Dermis microvascular lymphatic vessel endothelial cell (primary cell): ENCODE measurements at places on chromosomes 4 and X.

DNA sequence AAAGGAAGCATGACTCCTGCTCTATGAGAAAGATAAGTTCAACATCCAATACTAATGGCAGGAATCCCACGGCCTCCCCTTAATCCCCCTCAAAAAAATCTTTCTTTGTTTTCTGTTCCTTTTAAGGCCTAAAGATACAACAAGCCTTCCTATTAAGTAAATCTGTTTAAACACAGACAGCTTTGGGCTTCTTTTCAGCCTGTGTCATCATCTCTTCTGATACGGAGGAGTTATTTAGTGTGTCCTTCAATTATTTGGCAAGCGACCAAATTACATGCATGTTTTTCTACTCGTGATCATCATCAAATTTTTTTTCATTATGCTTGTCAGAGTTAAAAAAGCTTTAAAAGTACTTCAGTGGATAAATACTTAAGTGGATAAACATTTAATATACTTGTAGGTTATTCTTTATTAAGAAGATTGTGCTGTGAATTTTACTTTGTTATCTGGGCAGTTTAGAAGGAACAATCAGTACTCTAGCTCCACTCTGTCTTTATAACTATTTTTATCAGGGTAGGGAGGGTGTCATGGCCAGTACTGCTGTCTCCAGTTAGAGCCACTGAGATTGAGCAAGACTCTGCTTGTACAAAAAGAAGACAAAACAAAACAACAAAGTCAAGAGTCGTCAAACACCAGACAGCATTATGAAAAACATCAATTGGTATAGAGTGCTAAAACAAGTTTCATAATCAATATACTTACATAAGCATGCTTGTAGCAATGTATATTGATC lies 210.7 kb downstream of the PRR32 start:
- no peak for DNase-seq

DNA sequence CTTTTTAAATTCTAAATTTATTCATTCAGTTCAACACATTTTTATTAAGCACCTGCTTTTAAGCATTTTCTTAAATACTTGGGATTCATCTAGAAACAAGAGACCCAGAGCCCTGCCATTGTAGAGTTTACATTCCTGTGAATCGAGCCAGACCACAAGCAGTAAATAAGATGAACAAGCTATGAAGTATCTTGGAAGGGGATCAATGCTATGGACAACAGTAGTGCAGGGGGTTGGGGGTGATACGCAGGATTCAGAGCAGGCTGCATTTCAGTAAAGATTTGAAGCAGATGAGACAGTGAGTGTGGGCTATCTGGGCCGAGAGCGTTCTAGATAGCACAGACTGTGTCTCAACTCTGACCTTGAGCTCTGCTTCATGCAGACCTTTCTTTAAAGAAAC lies 35.1 kb downstream of the CLDN22 start:
- no peak for DNase-seq

GRCh38 chr4:26634237-26634636 lies 50.4 kb downstream of the TBC1D19 start:
- no peak for DNase-seq

GRCh38 chr4:136484996-136485395 lies 1047.3 kb downstream of the PCDH18 start:
- no peak for DNase-seq

GRCh38 chr4:108417923-108418322 lies 202.5 kb upstream of the RPL34 start:
- no peak for DNase-seq

DNA sequence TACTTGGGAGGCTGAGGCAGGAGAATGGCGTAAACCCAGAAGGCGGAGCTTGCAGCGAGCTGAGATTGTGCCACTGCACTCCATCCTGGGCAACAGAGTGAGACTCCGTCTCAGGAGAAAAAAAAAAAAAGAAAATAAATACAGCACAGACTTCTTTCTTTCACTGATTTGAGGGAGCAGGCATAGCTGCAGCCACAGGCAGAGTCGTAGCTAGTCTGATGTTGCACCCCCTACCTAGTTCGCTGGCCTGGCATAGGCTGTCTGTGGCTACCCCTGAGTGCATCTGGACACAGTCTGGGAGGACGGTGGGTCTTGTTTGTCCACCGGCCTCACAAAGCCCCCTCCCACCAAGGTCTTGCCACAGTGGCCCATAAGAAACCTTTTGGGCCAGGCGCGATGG lies 21.4 kb downstream of the IL3RA start:
- no peak for DNase-seq

DNA sequence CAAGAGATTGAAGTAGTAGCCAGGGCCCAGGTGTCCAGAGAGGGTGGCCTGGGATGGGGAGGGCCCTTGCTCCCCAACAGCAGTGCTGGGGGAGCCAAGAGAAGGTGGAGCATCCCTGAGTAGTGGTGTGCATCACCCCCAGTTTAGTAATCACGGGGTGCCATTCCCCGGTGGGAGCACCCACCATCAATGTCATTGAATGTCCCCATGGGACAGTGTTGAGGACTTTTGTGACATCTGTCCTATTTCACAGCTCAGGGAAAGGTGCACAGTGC lies 4.4 kb upstream of the CPZ start:
- DNase-seq: no peak

GRCh38 chr4:113811359-113811758 lies 49.8 kb upstream of the CAMK2D start:
- no peak for DNase-seq

DNA sequence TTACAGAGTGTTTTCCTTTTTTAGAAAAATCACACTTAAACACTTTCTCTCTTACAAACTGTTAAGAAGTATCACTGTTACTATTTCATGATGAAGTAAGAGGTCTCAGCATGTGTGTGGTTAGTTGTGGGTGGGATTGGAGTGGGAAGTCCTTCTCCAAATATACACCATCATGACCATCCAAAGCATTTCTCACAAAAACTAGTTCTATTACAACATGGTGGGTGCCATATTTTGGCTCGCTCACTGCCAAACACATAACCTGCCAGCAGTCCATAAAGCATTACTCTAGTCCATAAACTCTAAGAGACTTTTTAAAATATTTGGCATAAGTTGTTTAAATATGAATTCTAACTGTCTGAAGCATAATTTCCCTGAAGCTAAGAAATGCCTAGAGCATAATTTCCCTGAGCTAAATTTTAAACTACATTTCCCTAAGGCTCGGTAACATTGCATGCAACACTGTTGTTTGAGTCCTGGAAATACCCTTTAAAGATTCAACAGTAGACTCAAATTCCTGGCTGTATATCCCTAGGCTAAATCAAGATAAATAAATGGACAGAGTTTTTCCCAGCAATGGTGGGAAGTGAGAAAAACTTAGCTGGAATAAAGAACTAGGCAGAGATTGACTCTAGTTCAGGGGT lies 415.0 kb upstream of the INTU start:
- DNase-seq: no peak

- DNase-seq: no peak
These were observed 109.8 kb downstream of the LUZP4 start for GRCh38 chrX:115399306-115399705.

DNA sequence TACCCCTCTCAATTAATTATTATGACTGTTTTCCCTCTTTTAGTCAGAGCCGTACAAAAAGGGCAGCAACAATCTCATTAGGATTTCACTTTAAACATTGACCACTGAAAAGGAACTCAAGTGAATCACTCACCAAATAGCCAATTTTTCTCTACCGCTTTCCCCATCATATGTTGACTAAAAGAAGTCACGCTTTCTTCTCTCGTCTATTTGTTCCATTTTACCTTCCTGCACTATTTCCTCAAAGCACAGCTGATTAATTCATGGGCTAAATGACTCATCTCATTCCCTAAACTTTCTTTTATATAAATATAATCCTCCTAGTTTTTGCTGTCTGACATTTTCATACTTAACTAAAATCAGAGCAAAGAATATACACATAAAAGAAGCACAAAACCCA lies 8.2 kb downstream of the MID1 start:
- DNase-seq: peak; percentile 82

- no peak for DNase-seq
These were observed 208.8 kb upstream of the CLNK start for GRCh38 chr4:10893395-10893794.

DNA sequence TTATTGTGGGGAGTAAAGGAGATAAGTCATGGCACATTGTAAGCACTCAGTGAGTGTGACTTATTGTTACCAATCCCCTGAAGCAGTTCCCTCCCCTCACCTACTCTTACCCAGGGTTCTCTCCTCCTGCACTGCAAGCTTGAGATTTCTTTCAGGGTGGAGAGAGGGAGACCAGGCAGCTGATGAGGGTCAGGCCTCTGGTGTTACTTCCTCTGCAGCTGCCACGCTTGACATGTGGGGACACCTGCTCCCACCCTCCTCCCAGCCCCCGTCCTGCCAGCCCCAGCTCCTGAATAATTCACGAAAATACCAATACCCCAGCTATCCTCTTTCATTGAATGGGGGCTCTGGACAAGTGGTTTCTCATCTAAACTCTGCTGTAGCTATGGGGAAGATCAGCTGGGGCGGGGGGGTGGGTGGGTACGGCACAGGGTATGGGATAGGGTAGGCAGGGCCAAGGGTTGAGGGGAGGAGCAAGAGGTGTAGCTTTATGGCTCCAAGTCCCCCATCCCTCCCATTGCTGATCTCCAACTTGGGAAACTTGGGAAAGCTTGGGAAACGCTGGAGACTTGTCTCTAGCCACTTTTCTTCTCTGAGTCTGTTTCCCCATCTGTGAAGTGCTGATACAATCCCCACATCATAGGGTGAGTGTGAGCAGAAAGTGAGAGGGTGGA lies 148.5 kb upstream of the PJA1 start:
- no peak for DNase-seq

- DNase-seq: no peak
These were observed 10.3 kb upstream of the DUSP9 start for GRCh38 chrX:153636716-153637115.

GRCh38 chrX:14939644-14940043 lies 66.4 kb downstream of the MOSPD2 start:
- DNase-seq: no peak

GRCh38 chr4:83454686-83455085 lies 937 bp downstream of the HELQ start:
- DNase-seq: no peak

DNA sequence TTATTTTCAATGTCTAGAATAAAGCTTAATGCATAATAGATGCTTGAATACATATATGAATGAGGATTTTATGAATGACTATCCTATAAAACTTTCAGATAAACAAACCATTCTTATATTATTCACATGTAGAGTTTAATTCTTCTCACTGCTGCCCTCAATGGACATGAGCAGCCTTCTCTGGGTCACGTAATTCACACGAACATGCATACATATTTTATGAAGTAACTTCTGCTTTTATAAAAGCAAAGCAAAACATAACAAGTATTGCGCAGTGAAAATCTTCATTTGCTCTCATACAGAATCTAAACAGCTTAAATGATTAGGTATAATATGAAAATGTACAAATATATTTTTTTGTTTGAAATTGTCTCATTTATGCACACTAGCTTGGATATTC lies 116.7 kb downstream of the TMA16 start:
- DNase-seq: no peak

DNA sequence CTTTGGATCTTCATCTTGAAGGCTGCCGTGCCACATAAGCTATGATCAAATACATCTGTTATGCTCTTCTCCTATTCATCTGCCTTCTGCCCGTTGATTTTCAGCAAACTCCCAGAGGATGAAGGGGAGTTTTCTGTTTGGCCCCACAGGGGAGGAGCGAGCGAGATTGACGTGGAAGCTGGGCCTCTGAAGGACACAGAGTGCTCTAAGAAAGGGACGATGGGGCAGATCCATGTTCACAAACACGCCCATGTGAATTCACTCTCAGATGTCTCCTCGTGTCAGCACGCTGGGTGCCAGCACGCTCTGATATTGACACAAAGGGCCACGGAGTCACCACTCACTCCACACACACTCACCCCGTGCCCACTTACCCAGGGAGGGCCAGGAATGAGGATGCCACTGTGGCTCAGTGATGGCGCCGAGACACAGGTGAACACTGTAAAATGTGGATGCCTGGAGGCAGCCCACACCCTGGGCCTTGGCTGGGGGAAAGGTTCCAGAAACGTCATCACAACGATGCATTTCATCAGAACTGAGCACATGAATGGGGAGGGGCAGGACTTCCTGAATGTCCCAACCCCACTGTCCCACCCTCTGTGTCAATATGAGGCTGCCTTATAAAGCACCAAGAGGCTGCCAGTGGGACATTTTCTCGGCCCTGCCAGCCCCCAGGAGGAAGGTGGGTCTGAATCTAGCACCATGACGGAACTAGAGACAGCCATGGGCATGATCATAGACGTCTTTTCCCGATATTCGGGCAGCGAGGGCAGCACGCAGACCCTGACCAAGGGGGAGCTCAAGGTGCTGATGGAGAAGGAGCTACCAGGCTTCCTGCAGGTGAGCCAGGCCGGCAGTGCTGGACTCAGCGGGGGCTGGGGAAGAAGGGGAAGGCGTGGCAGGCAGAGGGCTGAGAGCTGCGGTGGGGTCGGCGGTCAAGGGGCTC lies at the start of gene S100P:
Gene S100P (plus strand): TSS at position 648 of the 946 bp plus-strand sequence. CDS start 55 bp downstream, at position 703.
- no peak for DNase-seq

DNA sequence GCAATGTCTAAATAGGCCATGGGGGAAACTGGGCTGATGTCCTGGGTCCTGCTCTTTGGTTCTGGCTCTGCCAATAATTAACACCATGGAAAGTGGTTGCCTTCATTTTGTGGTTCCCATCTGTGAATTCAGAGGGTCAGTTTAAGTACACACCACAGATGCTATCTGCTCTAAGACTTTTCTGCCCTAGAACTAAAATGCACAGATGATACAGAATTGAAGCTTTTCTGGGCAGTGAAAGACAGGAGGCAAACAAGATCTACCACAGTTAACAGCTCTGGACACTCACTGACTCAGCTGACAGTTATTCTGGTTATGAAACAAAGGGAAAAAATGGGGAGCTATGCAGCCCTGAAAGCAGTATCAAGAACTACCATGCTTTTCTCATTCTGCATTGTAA lies 37.3 kb downstream of the APBB2 start:
- DNase-seq: peak; percentile 68

DNA sequence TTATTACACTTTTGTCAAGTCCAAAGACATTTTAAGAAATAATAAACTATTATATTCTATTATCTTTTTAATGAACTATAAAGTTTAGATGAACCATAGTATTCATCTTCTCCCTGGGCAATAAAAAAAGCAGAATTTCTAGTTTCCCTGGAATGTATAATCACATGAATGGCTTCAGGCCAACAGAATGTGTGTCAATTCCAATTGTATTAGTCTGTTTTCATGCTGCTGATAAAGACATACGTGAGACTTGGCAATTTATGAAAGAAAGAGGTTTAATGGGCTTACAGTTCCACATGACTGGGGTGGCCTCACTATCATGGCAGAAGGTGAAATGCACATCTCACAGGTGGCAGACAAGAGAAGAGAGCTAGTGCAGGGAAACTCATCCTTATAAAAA lies 70.7 kb upstream of the ANXA10 start:
- DNase-seq: no peak

GRCh38 chrX:30590368-30590767 lies 12.8 kb upstream of the TASL start:
- no peak for DNase-seq

GRCh38 chr4:154407443-154407842 lies 84.2 kb downstream of the DCHS2 start:
- DNase-seq: no peak

- DNase-seq: no peak
These were observed 21.3 kb downstream of the ARHGAP24 start for GRCh38 chr4:85496126-85496849.

- DNase-seq: peak; percentile 50
These were observed 5.9 kb downstream of the RTL3 start for GRCh38 chrX:78653118-78653822.

GRCh38 chrX:34332334-34332733 lies 200.2 kb upstream of the FAM47A start:
- no peak for DNase-seq
